ENCODE measurements at places on chromosomes 3 and 15.

DNA sequence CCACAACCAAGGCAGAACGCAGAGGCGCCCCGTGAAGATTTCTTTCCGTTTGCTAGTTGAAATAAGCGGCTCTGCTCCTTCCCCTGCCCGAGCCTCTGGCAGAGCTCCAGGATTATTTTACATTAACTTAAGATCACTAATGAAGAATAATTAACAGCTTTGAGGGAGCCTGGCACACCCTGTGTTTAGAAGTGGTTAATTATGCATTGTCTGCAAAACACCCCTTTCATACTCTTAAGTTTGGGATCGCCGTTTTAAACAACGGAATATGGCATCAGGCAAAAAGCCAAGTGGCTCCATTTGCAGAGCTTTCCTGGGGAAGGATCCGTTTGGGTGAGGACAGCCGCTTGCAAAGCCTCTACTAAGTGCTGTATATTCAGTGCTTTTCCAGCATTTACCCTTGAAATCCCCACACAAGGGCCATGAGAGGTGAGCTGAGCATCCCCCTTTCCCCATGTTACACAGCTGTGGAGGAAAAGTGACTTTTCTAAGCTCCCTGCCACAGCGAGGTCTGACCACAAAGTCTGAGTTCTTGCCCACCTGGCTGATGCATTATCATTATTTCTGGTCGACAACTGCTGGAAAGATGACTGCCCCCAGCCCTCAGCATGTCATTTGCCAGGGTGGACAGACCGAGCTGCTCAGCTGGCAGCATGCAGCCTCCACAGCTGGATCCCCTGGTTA is 33.9 kb downstream of the IQSEC1 start:
- DNase-seq: no peak

- peak; percentile 94 for DNase-seq
Measured at GRCh38 chr15:89998141-89998661, 2.9 kb upstream of the ZNF710 start.

- DNase-seq: peak; percentile 91
Measured at GRCh38 chr3:188900421-188900951, 271.3 kb upstream of the TPRG1 start.

GRCh38 chr15:85037641-85038040 is 56.0 kb downstream of the PDE8A start:
- no peak for DNase-seq

GRCh38 chr3:32544894-32545293 is 25.8 kb downstream of the DYNC1LI1 start:
- DNase-seq: no peak

- DNase-seq: no peak
Measured at GRCh38 chr3:40731445-40731844, 206.7 kb downstream of the ZNF621 start.

GRCh38 chr3:13111873-13112520 is 38.8 kb upstream of the IQSEC1 start:
- no peak for DNase-seq

- no peak for DNase-seq
Measured at GRCh38 chr3:15171096-15171495, 35.0 kb upstream of the CAPN7 start.

- DNase-seq: no peak
Measured at GRCh38 chr3:62187022-62187431, 186.3 kb downstream of the FEZF2 start.

DNA sequence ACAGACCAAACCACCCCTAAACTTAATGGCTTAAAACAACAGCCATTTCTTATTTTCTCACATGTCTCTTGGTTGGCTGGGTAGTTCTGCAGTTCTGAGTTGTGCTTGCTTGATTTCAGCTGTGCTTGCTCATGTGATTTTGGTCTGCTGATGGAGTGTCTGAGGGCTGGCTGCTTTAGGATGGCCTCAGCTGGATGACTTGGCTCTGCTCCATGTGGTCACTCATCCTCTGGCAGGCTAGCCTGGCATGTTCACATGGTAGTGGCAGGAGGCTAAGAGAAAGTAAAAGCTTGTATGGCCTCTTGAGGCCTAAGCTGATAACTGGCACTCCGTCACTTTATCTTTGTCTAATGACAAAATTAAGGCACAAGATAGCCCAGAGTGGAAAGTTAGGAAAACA is 4.1 kb downstream of the SV2B start:
- DNase-seq: no peak

DNA sequence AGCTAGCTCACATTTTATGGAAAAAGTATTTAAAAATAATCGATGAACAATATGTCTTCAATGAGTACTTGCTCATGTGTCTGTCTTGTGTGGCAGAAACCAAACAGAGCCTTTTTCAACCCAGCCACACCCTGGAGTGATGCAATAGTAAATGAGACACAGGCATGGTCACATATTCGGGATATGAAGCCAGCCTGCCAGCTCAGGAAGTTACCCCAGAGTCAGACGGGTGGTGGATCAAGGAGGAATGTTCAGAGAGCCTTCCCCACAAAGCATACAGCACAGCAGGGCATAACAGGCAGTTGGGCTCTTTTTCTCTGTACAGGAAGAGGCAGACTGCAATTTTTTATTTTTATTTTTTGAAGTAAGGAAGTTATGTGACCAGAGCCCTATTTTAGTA is 27.3 kb downstream of the LARP6 start:
- DNase-seq: peak; percentile 70

- DNase-seq: no peak
Measured at GRCh38 chr3:72746430-72747411, 101.5 kb downstream of the SHQ1 start.

DNA sequence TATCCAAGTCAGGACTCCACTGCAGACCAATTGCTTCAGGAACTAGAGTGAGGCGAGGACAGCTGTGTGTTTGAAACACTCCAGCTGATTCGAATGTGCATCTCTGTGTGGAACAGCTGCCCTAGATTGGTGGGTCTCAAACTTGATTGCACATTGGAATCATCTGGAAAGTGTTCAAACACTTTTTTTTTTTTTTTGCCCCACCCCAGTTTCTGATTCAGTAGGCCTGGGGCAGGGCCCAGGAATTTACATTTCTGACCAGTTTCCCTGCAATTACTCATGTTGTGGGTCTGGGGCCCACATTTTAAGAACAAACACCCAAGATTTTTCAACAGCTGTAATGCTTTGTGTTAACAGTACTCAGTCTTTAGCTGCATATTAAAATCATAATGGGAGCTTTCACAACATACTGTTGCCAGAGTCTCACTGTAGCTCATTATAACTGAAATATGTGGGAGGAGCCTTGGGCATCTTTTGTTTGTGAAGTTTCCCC is 156.6 kb downstream of the NR1D2 start:
- DNase-seq: peak; percentile 24

DNA sequence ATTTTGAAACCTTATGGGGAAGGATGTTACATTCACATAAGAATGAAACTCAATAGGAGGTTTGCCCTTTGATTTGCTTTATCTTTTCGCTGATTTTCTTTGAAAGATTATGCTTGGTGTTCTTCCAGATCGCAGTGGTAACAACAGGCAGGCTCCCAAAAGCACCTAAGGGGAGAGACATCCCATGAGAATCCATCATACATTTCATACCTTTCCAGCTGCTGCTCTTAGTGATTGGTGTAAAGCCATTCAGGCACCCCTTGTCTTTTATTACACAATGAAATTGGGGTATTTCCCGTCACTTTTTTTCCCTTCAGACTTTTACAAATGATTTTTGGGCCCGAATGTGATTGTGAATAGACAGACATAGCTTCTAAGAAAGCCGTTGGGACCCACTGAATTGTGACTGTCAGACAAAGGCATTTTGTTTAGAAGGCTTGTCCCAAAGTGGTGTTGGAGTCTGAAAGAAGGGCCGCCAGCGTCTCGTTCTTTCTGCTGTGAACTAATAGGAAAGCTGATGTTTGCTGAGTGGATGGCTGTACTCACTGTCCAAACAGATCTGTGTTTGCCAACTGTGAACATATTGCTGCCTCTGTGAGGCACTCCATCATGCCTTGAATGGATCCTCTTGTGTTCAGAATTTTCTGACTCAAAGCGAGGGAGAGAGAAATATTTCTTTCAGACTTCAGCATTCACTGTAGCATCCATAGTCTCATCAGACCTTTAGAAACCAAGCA is 164.3 kb downstream of the FNDC3B start:
- no peak for DNase-seq

DNA sequence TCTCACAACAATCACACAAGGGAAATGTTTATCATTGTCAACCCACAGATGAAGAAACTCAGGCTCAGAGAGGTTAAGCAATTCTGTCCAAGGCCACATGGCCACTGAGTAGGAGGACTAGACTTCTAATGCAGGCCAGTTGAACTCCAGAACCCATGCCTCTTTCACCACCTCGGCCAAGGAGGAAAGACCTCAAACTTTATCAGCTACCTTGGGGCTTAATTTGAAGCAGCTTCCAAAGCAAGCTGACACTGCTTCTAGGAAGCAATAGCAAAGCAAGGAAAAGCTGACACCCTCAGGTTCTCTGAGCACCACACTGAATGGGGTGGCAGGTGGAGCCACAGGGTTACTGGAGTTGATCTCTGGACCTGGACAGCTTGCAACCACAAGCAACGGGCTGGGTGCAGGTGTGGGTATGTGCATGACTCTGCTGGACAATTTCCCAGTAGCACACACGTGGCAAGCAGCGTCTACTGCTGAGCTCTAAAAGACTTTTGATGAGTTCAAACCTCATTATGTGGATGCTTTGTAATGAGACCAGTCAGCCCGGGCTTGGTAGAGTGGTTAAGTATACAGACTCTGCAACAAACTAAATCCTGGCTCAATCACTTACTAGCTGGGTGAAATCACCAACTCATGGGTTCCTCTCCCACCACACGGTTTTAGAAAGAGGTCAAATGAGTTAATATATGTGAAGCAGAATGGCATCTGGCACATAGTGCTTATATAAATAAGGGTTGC is 23.1 kb downstream of the CCNL1 start:
- no peak for DNase-seq

DNA sequence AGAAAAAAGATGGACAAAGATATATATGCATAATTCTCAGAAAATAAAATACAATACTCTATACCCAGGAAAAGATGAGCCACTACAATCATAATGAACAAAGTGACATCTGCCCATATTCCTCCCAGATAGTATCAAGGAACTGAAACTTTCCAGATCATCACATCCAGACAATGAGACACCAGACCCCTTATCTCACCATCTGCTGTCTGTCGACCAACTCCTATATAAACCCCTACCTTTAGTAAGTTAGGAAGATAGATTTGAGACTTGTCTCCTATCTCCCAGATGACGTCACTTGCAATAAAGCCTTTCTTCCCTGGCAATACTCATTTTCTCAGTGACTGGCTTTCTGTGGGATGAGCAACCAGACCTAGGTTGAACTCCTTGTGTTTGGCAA is 1071.6 kb downstream of the PLOD2 start:
- DNase-seq: no peak

GRCh38 chr3:9278498-9278897 is 29.1 kb upstream of the SRGAP3 start:
- DNase-seq: no peak

DNA sequence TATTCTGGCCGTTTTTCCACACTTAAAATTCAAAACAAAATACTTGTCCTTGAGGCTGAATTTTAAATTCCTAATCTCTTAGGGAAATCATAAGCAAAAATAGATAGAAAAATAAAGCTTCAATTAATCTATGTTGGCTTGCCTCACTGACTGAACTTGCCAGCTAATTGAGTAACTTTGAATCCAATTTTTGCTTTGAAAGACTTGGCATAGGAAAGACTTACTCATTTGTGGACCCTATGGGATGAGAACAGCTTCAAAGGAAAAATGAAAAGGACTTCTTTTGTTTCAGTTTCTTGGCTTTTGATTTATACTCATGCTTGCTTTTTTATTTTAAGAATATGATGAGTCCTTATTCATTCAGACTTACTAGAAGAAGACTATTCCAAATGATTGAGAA is 370.7 kb upstream of the RARB start:
- DNase-seq: no peak

- no peak for DNase-seq
Measured at GRCh38 chr3:129553171-129553570, 10.2 kb downstream of the H1-8 start.

DNA sequence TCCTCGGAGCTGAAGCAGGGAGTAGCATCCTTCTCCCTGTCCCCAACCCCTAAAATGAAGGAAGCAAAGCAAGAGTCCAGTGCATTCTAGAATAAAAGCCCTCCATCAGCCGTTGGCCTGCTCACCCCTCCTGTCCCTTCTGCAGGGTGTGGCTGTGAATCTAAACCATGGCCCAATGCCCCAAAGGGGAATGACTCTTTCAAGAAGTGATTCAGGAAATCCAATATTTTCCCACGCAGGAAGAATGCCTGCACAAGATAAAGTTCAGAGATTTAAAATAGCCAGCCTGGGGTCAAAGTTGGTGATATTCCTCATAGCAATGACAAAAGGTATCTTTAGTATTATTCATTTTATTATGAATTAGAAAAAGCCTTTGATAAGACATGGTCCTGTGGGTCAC is 38.5 kb downstream of the SLCO2A1 start:
- peak; percentile 26 for DNase-seq

GRCh38 chr3:133874761-133875438 is 20.8 kb downstream of the RAB6B start:
- DNase-seq: no peak

DNA sequence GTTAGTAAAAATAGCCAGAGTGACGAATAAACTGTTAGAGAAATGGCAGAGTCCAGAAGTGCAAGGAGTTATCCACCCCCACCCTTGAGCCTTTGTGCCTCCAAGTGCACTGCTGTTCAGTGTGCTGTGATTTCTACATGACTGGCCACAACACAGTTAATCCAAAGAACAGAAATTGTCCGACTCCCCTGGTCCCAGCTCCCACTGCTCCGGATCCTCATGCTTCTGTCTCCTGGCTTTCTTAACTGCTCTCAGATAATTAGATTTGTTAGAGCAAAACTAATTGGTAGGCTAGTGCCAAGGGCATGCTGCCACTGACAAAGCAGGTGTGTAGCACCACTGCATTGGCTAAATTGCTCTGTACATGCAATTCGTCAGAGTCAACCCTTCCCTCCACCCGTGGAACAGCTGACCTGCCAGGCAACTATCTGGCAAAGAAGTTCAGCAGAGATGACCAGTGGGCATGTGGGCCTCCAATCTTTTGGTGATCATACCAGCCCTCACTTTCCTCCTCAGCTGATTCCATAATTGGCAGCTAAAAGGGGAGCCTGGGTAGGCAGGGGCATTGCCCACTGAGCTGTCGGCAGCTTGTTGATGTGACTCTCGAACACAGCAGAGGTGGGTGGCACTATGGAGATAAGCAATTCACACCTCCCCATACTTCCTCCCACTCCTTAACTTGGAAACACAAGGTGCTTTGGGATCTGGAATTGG is 18.9 kb upstream of the ACAP2 start:
- no peak for DNase-seq

- peak; percentile 88 for DNase-seq
Measured at GRCh38 chr3:42159706-42160472, 68.7 kb downstream of the TRAK1 start.

GRCh38 chr3:8416965-8417364 is 84.7 kb upstream of the LMCD1 start:
- peak; percentile 12 for DNase-seq

DNA sequence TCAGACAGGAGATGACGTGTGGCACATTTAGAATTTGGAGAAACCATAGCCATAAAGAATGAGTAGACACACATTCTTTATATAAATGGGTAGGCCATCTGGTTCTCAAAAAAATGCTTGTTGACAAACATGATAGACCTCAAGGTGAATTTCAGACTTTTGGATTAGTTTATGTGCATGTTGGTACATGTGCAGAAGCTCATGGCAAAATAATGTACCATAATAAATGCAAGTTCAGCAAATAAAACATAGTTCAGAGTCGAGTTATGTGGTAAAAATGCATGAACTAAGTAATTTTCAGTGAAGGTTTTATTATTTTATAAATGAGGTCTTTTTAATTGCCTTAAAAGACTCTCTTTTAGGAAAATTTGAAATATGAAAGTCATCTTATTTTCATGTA is 24.6 kb downstream of the EEFSEC start:
- DNase-seq: no peak
